SK-MEL-5 (cell line): ENCODE measurements at places on chromosomes 1 and 21.

- DNase-seq: no peak
Measured at GRCh38 chr1:112063781-112064728, 74.6 kb upstream of the KCND3 start.

GRCh38 chr1:240946926-240947325 lies 335.0 kb upstream of the GREM2 start:
- DNase-seq: peak; percentile 69

DNA sequence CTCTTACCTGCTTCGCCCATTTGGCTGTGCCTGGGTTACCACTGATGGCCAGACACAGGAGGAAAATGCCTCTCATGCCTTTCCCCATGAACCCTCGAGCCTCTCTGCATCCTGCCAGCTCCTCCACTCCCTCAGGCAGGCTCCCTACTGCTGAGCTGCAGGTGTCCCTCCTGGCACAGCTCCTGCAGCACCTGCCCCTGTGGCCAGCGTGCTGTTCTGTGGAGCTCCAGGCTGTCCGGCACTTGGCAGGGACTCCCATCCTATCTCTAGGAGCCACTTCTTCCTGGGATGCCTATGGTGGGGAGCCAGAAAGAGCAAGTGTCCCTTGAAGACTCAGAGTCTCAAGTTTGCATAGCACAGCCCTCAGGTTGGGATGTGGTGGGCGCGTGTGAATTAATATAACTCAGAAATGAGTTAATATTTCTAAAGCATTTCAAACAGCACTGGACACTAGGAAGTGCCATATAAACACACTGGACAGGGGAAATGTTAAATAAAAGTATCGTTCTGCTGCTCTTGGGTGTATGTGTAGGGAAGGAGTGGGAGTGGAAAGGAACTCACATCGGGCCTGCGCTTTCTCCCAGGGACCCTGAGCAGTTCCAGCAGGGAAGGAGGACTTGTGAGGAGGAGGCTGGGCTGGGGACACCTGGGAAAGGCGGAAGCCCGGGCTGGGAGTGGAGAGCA lies 2.7 kb downstream of the LRRC71 start:
- DNase-seq: no peak

DNA sequence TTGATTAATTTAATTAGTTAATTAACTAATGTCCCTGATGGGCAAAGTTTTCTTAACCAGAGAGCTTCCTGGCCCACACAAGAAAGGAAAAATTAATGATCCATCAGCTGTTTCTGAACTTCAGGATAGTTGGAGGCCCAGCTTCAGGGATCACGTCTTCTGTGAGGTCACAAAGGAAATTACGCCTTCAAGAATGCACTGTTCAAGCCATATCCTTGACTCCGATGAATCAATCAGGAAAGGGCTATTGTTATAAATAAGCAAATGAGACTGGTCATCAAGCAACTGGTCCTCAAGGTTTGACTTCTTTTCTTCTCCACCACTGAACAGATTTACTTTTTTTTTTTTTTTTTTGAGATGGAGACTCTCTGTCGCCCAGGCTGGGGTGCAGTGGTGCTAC lies 40.6 kb downstream of the TCP10L start:
- DNase-seq: no peak

GRCh38 chr1:21175324-21175669 lies 1.4 kb downstream of the EIF4G3 start:
- peak; percentile 34 for DNase-seq

- DNase-seq: peak; percentile 77
Measured at GRCh38 chr1:65247419-65248359, 61.7 kb upstream of the DNAJC6 start.

GRCh38 chr1:182515556-182515955 lies 65.6 kb downstream of the RGSL1 start:
- DNase-seq: no peak

DNA sequence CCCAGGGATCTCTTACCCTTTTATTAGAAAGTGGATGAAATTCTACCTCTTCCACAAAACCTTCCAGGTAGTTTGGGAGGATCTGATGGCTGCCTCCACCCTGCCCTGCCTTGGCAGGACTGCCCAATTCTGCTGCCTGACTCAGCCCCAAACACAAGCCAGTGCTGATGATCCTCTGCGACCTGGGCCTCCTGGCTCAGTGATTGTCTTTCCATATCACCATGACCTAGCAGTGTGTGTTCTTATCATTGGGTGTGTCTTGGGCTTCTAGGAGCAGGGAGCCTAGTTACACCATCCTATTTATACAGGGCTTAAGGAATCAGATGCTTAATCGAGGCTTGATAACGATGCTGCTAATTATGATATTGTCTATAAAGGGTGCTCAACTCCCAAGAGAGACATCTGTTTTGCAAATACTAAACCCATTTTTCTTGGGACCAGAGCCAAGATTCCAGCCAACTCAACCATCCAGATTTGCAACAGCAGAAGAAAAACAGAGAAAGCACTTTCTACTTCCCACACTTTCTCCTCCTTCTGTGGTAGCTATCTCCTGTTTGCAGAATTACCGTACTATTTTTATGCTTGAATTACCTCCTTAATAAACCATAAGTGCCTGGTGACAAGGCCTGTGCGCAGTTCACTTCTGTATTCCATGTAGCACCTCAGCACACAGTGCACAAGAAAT lies 36.5 kb upstream of the KIF21B start:
- DNase-seq: no peak

DNA sequence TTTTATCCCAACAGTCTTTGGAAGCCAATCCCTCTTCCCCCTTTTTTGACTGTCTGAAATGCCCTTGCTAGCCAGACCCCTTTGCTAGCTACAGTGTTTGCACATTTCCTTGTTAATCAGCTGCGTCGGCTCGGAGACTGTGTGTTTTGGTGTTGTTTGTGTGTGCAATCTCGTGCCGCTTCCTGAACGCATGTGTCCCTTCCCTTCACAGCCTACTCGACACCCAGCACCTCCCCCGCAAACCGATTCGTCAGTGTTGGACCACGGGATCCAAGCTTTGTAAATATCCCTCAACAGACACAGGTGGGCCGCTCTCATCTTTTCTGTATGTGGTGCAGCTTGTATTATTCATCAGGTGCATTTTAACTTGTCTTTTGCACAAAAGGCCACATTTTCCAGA lies 298.7 kb downstream of the TM2D1 start:
- DNase-seq: no peak

GRCh38 chr1:31927661-31927980 lies 10.5 kb downstream of the PTP4A2 start:
- DNase-seq: no peak

DNA sequence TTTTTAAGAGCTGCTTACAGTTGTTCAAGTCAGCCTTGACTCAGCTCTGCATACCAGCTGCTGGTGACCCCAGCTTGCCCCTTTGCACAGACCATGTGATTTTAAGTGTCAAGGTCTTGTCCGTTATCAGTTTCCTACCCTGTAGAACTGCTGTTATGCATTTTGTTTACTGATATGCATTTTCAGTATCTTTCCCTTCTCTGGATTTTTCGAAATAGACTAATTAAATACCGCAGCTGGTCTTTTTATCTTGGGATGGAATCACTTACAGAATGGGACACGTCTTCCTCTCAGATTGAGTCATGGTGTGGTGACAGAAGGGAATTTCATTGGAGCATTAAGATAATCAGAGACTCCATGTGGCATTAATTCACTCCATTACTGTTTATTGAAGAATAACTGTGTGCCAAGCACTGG lies 145.6 kb downstream of the FMN2 start:
- DNase-seq: no peak

DNA sequence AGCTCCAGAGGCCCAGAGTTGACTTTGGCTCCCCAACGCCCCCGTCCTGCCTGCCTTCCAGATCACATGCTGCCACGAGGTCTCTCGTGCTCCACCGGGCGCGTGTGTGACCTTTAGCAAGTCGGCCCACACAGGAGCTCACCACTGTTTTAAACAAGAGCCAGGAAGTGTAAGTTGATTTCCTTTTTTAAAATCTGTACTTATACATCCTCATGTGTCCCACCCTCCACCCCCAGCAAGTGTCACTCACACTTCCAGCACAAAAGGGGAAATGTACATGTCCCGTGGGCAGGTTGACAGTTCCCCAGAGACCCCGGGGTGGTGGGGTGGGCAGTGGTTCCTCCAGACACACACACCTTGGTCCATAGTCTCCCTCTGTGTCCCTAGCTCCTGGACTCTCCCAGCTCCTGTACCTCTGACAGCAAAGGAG lies 84.4 kb downstream of the STUM start:
- peak; percentile 89 for DNase-seq

DNA sequence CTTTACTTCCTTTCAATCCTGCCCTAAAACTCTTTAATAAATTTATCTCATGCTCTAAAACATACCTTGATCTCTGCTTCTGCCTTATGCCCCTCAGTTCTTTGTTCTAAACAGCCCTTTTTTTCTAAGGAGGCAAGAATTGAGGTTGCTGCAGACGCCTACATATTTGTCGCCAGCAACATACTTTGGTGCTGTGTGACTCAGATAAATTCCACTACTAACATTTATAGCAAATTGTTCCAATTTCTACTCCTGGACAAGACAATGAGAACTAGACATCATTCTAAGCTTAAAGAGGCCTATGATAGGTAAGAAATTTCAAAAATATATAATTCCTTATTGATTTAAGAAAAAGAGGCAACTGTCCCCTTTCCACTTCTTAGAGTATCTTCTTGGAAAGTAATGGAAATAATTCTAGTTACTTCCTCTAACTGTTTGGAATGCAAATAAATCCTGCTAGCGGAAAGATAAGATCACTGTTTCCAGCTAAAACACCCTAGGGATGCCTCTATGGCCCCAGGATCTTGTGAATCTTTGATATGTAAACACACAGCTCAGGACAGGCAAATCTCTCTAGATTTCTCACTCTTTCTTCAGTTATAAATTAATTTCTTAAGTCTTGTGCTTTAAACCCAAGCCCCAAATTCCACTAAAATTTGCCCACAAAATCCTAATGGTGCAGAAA lies 869.1 kb downstream of the KCNT2 start:
- no peak for DNase-seq

GRCh38 chr1:209490013-209490412 lies 93.5 kb upstream of the CAMK1G start:
- DNase-seq: peak; percentile 24

DNA sequence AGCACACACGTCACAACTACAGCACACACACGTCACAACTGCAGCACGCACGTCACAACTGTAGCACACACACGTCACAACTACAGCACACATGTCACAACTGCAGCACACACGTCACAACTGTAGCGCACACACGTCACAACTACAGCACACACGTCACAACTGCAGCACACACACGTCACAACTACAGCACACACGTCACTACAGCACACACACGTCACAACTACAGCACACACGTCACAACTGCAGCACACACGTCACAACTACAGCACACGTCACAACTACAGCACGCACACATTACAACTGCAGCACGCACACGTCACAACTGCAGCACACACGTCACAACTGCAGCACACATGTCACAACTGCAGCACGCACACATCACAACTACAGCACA lies 322.6 kb upstream of the AJAP1 start:
- no peak for DNase-seq

DNA sequence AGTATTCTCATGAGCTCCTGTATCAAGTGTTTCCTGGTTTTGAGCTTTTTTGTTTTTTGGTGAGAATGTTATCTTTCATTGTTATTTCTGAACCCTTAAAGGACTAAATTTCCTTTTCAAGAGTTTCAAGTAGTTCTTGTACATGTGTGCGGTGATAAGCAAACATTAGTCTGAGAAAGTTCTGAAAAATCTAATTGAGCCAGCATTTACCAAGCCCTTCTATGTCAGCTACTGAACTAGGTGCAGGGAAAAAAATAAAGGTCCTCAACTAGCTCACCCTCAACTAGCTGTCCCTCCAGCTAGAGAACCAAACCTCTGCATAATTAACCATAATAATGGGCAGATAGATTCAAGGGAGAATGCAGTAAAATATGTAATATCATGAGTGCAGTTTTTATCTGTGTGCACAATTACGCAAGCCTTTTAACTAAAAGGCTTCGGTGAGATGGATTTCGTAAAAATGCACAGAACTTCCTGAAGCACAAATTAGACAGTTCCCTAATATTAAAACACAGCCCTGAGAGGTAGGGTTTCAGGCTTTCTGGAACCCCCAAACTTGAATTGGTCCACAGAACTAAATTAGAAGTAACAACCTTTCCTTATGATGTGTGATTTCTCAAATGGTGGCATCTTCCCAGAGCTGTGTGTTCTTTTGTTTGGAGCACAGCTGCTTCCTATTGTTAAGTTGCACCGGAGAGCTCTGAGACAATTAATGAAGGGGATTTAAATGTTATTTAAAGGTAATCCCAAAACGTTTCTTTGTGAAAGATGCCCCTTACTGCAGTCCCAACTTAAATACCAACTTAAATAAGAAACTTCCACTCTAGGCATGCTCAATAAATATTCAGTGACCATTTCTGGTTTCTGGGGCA lies 165.8 kb downstream of the NFIA start:
- DNase-seq: no peak

DNA sequence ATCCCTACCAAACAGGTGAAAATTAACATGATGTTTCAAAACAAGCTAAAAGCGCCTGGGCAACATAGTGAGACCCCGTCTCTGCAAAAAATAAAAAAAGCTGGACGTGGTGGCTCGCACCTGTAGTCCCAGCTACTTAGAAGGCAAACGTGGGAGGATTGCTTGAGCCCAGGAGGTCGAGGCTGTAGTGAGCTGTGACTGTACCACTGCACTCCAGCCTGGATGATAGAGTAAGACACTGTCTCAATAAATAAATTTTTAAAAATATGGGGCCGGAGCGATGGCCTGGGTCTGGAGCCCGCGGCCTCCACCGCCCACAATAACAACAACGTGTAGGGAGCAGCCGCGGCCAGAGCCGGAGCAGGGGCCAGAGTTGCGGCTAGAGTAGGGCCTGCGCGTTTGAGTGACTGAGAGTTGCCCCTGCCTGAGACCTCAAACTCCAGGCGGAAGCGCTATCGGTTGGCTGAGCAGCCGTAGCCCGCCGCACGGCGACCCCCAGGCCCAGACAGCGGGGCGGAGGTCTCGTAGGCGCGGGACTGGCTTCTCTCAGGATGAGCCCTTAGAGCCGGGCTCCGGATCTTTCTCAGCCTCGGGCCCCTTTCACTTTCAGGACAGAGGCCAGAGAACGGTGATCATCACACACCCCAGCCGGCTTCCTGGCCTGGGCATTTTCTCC lies 41.4 kb downstream of the ZMYM1 start:
- DNase-seq: no peak

- peak; percentile 93 for DNase-seq
Measured at GRCh38 chr1:159000625-159001024, 9.1 kb upstream of the IFI16 start.

- DNase-seq: peak; percentile 62
Measured at GRCh38 chr1:62530516-62531154, 66.7 kb upstream of the ANGPTL3 start.

DNA sequence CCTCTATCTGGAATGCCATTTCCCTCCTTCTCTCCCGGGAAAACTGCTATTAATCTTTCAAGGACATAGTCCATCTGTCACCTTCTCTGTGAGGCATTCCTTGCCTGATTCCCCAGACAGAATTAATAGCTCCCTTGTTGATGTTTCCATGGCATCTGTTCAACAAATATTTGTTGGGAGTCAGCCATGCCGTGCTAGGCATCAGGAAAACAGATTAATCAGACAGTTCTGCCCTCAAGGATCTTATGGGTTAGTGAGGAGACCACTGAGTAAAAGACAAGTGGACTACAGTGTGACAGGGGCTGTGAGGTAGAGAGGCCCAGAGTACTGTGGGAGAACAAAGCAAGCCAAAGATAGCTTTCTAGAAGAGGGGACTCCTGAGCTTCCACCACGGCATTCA lies 11.4 kb upstream of the MAGOH start:
- DNase-seq: peak; percentile 51

GRCh38 chr1:64082459-64082858 lies 121.0 kb upstream of the UBE2U start:
- DNase-seq: no peak

- peak; percentile 37 for DNase-seq
Measured at GRCh38 chr21:29187944-29188343, 57.5 kb downstream of the MAP3K7CL start.
